Hindlimb muscle (tissue), 1 donor: ENCODE measurements at places on chromosomes 1 and 21.
A peak's percentile ranks its signal among the peaks of the same experiment; 100 is the strongest.

- no peak for DNase-seq
These were observed 139.2 kb downstream of the TM2D1 start for GRCh38 chr1:61585714-61586113.

GRCh38 chr1:179823693-179824092 lies 53.9 kb downstream of the TOR1AIP2 start:
- no peak for DNase-seq

GRCh38 chr21:14583629-14584255 lies 37.6 kb upstream of the SAMSN1 start:
- DNase-seq: no peak

- DNase-seq: no peak
These were observed 4.9 kb downstream of the NHLH1 start for GRCh38 chr1:160371756-160372155.

- no peak for DNase-seq
These were observed 3.2 kb downstream of the TMEM269 start for GRCh38 chr1:42788021-42788420.

- DNase-seq: no peak
These were observed 46.9 kb upstream of the SMYD2 start for GRCh38 chr1:214233856-214234634.

DNA sequence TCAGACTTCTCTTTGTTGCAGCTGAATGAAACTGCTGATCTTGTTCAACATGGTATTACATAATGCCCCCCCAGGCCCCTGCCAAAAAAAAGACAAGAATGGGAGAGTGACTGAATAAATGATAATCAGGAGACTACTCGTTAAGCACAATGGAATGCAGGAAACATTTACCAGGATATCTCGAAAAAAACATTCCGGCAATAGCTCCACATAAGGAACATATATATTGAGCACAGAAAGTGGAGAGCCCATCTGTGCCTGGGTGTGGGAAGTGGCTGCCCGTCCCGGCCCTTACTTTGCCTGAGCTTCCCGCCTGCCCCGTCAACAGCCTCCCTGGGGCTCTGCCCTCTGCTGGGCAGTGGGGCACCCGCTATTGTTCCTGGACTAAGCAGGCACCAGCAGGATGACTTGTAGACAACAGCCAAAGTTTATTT lies 13.3 kb downstream of the TRIM11 start:
- no peak for DNase-seq

GRCh38 chr1:75472089-75472970 lies 138.6 kb downstream of the SLC44A5 start:
- no peak for DNase-seq

DNA sequence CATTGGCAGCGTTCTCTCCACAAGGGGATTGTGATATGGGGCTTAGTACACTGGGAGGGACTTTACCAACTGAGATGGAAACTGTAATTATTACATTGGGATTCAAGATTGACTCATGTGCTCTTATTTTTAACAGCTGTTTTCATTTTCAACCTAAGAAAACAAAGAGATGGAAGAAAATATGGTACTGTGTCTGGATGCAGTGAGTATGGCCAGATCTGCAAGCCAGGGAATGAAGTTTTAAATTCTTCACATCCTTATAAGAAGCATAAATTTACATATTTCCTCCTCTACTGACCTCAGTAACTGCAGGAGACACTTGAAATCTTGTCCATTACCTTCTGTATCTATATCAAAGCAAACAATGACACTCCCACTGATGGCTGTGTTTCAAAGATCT lies 81.5 kb upstream of the EDEM3 start:
- DNase-seq: peak; percentile 64
